ENCODE measurements at places on chromosomes 3 and 15. TPM values are rescaled to one million over a fixed set of nuclear protein-coding genes. Genes with fewer than 3 reads are reported as not detected.

DNA sequence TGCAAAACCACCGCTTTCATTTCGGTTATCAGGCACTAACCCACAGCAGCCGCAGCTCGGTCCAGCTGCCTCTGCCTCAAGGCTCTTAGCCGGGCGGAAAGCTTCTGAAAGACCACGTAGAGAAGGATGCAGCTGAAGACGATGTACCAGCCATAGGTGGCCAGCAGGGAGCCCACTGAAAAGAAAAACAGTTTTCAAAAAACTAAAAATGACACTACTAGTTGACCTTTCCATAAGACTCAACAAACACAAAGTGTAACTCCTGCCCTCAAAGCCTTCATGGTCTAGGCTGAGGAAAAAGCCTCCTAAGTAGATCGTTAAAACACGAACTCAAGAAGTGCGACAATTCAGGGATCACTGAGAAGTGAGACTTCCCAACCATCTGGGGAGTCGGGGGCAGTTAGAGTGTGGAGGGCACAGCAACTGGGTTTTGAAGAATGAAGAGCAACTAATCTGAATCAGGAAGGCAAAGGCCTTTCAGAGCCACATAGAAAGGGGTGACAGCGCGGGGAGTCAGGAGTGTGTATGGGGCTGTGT is 716 bp downstream of the SELENOS start:
- DNase-seq, result peak; percentile 58

- DNase-seq, result no peak
Measured at GRCh38 chr15:36784098-36784670, 204.8 kb downstream of the CDIN1 start.

The SLC9C1 gene
- polyA plus RNA-seq, result not detected

The ACSBG1 gene
- not detected for polyA plus RNA-seq

DNA sequence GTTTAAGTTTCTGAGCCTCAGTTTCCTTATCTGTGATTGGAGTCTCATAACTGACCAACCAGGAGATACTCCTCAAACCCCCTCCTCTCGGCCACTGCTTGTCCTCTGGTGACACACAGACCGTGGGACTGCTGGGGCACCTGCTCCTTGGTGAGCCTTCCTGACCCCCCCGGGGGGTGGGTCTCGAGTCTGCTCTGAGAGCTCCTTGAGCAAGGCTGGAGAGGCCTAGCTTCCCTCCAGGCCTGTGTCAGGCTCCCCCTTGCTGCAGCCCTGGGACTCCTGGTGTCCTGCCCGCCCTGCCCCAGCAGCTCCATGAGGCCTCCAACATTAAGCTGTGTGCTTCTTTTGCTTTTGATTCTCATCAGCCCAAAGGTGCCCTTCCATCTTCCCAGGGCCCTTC is 27.7 kb downstream of the SRPRB start:
- no peak for DNase-seq

DNA sequence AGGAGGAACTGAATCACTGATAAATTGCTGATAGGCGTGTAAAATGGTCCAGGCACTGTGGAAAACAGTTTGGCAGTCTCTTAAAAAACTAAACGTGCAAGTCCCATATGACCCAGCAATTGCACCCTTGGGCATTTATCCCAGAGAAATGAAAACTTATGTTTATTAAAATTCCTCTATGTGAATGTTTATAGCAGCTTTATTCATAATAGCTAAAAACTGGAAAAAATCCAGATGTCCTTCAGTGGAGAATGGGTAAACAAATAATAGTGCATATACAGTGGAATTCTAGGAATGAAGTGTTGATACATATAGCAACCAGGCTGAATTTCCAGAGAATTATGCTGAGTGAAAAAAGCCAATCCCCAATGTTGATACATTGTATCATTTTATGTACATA is 482.2 kb upstream of the PDZRN3 start:
- no peak for DNase-seq

GRCh38 chr3:89212619-89213018 is 105.2 kb downstream of the EPHA3 start:
- no peak for DNase-seq

GRCh38 chr3:73383470-73384049 is 241.2 kb downstream of the PDZRN3 start:
- no peak for DNase-seq

DNA sequence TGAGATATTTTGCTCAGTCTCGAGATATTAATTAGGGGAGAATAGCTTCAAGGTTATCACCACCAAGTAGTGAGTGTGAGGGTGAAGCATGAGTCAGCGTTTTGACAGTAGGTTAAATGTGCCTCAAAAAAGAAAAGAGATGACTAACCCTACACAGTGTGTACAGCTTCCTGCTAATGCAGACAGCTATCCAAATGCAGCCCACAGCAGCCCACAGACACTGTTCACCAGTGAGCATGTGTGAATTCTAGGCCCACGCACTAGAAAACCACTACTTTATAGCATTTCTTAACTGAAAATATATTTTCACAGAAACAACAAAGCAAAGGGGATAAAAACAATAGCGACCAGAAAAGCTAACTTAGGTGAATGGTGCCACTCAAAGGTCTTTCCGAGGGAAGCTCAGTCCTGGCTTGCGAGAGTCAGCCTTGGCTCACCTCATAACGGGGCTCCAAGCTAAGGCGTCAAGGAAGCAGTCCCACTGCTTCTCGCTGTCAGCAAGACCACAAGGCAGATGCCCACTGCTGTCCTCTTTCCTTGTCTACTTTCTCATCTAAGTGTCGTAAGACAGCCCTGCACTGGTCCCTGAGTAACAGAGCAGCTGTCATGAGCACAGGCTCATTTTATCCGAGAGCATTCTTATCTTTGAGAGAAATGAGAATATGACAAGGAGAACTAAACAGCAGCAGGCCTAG is 47.6 kb downstream of the TXNRD3 start:
- peak; percentile 59 for DNase-seq

DNA sequence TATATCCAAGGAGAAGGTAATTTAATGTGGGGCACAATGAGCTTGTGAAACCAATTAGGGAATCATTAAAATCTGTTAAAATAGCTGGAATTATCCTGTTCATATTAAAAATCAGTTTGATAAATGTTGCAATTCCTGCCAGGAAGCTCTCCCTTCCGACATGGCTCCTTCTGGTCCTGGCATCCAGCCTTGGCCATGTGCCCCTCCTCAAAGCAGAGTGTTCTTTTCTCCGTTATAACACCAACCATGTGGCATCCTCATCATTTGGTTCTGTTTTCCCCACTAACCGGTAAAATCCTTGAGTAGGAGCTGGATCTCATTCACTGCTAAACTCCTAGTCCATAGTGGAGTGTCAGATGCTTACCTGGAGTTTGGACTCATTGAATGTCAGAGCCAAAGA is 127.2 kb downstream of the ARNT2 start:
- no peak for DNase-seq

DNA sequence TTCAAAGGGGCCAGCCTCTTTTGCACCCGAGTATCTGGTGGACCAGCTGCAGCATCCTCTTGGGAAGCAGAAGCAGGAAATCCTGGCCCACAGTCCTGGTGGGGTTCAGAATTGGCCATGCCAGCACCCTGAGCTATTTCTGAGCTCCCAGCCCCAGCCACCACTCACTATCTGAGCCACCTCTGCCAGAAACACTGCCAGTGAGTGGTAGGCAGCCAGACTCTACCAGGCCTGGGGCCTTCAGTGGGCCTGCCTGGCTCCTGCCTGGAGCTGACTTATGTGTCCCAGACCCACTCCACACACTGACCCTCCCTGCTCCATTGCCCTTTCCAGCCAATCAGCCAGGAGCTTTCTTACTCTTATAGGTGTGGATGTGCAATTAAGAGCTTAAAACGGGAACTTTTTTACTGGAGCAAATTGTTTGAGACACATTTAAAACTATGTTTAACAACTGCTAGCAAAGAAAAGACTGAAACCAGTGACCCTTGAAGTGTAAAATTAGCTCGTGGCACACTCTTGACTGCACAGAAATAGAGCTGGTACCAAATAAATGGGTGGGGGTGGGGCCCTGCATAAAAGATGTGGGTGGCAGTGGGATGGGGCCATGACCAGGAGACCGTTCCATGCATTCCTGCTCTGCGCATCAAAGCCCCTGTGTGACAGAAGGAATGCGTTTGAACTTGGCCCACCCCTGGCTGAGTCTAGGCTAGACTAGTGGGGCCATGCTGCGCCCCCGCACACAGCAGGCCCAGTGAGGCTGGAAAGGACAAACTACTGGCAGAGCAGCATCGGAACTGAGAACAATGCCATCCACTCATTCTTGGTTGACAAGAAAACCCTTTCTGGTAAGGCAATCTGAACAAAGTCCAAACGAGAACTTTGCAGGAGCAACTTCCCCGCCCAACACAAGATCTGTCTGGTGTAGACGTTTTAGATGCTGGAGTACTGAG is 48.0 kb downstream of the CTNNB1 start:
- DNase-seq, result no peak

DNA sequence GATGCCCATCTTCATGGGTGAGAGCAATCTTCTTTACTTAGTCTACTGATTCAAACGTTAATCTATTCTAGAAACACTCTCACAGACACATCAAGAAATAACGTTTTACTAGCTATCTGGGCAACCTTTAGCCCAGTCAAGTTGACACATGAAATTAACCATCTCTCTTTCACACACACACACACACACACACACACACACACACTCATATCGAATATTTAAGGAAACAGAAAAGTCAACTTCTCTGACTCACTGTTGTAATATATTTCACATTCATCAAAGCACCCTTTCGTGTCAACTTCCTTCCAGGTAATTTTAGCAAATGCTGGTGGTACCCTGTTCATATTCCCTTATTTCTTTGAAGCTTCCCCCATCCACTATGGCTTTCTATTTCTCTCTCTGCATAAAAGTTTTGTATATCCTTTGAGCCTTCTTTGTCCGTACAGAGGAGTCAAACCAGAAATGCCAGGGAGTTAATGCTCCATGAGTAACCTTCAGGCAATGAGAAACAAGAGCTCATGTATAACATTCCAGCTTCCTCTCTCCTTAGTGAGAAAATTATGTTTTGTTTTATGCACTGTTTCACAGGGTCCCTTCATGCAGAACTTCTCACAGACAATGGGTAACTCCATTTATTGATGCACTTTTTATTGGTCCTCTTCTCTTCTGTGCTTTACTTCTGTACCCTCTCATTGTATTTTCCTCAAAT is 335.5 kb upstream of the CBLB start:
- no peak for DNase-seq

DNA sequence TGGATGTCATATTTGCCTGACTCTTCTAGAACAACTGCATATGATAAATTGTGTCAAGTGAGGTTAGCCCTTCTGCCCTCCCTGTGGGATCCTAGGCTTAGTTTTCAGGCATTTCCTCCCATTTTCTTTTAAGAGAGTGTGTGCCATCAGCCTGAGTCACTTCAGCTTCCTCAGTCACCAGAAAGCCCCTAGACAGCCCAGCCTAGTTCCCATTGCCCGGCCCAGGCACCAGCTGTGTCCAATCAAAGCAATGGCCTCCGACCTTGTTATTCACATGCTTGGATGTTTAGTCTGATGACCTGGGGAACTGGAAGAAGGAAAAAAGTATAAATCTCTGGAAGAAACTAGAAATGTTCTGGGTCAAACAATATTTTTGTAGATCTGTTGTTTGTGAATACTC is 221.9 kb upstream of the LRIG1 start:
- DNase-seq, result peak; percentile 91

The ST8SIA2 gene
- 0.46 TPM for polyA plus RNA-seq

DNA sequence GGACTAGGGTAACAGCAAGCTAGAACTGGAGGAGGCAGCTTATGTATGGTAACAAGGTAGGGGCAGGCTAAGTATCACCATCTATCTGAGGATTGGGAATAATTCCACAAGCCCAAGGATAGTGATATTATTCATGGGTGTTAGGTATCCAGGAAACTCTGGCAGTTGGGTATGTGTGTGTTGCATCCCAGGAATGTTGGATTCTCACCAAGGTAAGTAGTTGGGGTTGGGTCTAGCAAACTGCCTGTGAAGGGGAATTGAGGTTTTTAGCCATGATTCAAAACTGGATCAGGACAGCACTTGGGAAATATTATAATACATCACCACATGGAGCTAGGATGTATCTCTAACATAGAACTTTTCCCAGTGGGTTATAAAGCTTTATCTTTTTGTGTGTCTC is 626.4 kb upstream of the GOLIM4 start:
- DNase-seq, result no peak

DNA sequence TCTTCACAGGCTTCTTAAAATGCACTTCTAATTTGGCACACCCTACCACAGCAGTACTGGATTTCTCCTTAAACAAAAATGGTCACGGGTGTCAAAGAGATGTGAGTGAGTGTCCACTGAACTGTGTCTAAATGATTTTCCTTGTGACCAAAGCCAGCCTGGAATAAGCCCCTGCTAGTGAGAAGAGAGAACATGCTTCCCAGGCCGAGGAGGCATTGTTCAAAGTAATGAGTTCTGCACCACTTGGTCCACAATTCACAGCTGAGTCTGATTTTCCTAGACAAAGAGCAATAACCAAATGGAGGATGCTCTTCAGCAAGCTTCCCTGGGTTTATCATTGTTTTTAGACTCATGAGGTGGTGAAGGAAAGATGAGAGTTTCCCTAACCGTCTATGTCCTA is 3.8 kb downstream of the PLCH1 start:
- no peak for DNase-seq

- no peak for DNase-seq
Measured at GRCh38 chr15:66144978-66145725, 108.4 kb downstream of the MEGF11 start.

The SIDT1 gene
- 0.03 TPM for polyA plus RNA-seq

The FOXB1 gene
- polyA plus RNA-seq, result not detected

The STXBP5L gene
- not detected for polyA plus RNA-seq

GRCh38 chr3:120147072-120147871 is 53.0 kb upstream of the GSK3B start:
- peak; percentile 25 for DNase-seq

The PRTG gene
- 3.4 TPM for polyA plus RNA-seq

The ISG20 gene
- 7.5 TPM for polyA plus RNA-seq

The KNG1 gene
- polyA plus RNA-seq, result not detected

DNA sequence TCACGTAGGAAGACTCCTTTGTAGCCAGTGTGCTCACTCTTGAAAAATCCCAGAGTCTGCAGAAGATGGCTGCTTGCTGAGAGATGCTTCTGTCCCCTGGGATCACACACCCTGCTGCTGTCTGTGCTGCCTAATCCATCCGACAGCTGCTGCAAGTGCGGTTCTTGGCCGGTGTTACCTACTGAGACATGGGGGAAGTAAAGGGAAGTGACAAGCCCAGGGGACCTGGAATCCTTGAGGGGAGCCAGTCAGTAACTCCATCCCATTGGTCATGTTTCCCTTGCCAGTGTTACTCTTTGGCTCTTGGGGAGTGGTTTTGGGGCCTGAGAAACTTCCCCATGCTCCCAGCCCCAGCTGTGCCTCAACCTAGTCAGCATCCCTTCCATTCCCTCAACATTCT is 8.3 kb upstream of the CPNE9 start:
- DNase-seq, result no peak

DNA sequence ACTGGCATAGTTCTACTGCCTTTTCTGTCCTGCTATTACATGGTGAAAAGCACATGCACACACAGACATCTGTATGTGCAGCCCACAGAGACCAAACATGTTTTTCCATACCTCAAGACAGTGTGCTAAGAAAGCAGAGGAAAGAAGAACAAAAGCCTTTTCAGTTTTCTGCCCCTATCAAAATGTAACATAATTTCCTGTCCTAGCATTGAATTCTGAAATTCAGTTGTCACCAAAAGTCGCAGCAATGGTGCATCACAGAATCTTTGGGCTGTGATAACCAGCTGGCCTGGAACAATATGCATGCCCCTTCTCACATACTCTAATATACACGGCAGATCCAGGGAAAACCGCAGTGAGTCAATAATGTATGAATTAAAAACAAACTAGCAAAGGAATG is 153.8 kb upstream of the RAP2B start:
- DNase-seq, result no peak

- no peak for DNase-seq
Measured at GRCh38 chr3:185199671-185200070, 46.8 kb upstream of the C3orf70 start.

GRCh38 chr3:51718547-51719409 is 11.9 kb downstream of the GRM2 start:
- DNase-seq, result peak; percentile 30

Data from endothelial cell of umbilical vein (primary cell).